ENCODE measurements at places on chromosomes 5 and 9. TPM values are rescaled to one million over a fixed set of nuclear protein-coding genes. Genes with fewer than 3 reads are reported as not detected.

PLEKHG4B gene
- not detected for total RNA-seq

POU5F2 gene
- total RNA-seq: 0.63 TPM

CRHBP gene
- total RNA-seq: 2.8 TPM

PCDHAC2 gene
- total RNA-seq: 0.07 TPM

- H3K36me3 ChIP-seq: no peaks in the 10 kb centered on the region
- no peaks in the 10 kb centered on the region for H3K4me1 ChIP-seq
Measured at GRCh38 chr9:135221951-135222631, 134.6 kb downstream of the OLFM1 start.

DNA sequence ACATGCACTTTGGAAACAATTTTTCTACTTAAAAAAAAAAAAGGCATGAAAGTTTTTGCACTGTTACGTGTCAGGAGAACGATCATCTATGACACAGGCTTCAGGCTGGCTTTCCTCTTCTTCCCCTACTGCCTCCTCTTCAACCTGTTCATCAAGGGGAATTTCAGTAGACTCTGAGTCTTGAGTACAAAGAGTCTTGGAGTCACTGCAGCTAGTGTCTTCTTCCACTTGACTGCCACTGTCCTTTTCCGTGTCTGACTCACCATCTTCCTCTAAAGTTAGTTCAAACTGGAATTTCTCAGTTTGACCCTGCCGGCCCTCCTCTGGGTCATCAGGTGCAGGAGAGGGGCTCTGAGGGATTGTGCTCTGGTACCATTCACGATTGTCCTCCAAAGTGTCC, 391.7 kb downstream of the RAB3C start:
- H3K27me3 ChIP-seq: no peaks in the 10 kb centered on the region
- no peak overlapping the region for H3K27ac ChIP-seq
- H3K4me1 ChIP-seq: no peaks in the 10 kb centered on the region
- no peak for DNase-seq
- H3K4me3 ChIP-seq: no peak overlapping the region

DNA sequence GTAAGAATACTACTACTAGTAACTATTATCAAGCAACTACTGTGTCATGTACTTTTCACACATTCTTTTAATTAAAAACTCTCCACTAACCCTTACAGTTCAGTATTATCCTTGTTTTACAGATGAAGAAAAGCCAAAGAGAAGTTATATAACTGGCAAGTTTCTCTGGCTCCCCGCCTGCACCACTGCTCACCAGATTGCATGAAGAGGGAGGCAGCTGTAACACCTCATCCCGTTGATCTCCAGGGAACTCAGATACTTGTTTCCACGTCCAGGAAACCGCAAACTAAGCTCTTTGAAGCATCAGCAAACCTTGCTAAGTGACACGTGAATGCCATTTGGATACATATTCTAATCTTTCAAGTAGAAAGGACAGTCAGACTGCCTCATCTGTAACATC, 70.3 kb downstream of the RIGI start:
- H3K27ac ChIP-seq: no peak overlapping the region
- no peak overlapping the region for H3K4me3 ChIP-seq
- H3K36me3 ChIP-seq: peaks cover 87% of the 10 kb centered on the region
- no peaks in the 10 kb centered on the region for H3K27me3 ChIP-seq
- no peak for DNase-seq
- H3K4me1 ChIP-seq: no peaks in the 10 kb centered on the region

DNA sequence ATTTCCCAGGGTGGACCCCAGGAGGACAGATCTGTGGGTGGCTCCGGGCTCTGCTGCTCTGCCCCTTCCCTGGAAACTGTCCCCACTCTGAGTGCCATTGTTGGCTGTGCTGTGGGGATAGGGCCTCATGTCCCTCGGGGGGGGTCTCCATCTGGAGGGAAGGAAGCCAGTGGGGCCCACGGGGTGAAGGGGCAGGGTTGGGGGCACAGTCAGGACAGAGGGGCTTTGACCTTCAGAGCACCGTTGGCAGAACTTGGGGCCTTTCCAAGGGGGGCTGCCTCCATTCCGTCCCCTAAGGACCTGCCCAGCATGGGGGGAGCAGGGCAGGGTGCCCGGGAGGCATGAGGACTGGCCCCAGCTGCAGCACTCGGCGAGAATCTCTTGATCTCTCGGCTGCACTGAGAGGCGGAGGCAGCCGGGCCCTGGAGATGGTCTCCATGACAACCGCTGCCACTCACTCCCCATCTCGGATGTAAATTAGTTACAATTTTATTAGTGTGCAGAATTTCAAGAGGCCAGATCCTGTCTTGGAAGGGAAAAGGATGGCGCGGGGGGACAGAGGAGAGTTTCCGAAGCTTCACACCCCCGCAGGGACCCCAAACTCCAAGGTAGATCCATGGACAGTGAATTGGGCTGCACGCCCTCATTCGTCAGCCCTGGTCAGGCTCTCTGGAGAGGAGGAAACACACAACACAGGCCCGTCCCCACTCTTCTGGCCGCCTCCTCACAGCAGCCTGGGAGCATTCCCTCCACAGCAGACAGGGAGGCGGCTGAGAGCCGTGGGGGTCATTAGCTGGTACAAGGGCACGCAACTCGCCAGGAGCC, 216.2 kb upstream of the IER5L start:
- H3K27me3 ChIP-seq: no peaks in the 10 kb centered on the region
- no peaks in the 10 kb centered on the region for H3K36me3 ChIP-seq
- no peak for DNase-seq
- H3K4me1 ChIP-seq: no peaks in the 10 kb centered on the region
- H3K4me3 ChIP-seq: no peak overlapping the region

DNA sequence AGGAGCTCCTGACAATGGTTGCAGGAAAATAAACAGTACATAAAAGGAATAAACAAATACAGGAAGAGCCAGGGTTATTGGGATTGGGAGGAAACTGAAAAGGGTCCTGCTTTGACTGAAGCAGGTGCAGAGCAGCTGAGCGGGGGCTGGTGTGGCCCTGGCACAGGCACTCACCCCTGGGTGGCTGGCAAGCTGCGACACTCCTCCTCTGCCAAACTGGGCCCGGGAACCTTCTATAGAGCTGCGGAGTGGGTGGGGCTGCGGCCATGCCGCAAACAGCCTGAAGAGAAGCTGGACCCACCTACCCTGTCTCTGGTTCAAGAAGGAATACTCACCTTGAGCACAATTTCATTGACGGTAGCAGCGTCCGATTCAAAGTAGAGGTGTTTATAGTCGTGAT, 182.5 kb downstream of the GAPVD1 start:
- H3K27ac ChIP-seq: no peak overlapping the region
- no peak overlapping the region for H3K4me3 ChIP-seq
- no peaks in the 10 kb centered on the region for H3K27me3 ChIP-seq
- H3K36me3 ChIP-seq: peaks cover 38% of the 10 kb centered on the region
